ENCODE measurements at places on chromosomes 2 and 18.

DNA sequence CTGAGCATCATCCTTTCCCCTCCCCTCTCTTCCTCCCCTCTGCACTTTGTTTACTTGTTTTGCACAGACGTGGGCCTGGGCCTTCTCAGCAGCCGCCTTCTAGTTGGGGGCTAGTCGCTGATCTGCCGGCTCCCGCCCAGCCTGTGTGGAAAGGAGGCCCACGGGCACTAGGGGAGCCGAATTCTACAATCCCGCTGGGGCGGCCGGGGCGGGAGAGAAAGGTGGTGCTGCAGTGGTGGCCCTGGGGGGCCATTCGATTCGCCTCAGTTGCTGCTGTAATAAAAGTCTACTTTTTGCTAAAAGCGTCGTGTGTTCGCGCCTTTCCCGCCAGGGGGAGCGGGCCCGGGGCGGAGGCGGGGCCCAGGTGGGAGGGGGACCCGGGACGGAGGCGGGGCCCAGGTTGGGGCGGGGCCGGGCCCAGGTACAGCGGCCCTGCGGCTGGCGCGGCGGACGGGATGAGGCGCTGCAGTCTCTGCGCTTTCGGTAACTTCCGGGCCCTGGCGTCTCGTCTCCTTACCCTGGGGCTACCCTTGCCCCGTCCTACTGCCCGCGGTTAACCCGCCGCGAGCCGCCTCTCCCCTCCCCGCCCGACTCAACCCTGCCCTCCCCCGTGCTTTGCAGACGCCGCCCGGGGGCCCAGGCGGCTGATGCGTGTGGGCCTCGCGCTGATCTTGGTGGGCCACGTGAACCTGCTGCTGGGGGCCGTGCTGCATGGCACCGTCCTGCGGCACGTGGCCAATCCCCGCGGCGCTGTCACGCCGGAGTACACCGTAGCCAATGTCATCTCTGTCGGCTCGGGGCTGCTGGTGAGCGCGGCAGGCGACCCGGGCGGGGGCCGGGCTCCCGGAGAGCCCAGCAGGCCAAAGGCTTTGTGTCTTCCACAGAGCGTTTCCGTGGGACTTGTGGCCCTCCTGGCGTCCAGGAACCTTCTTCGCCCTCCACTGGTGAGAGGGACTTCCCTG, at the start of gene KRTCAP3:
Gene KRTCAP3, plus strand, starts transcription at position 424 of the 962 bp plus-strand sequence. Its CDS starts 32 bp downstream, at position 456.
- no peak for DNase-seq

- DNase-seq: no peak
These were observed 150.1 kb upstream of the CTAGE1 start for GRCh38 chr18:22567794-22568193.

- DNase-seq: no peak
These were observed 140.1 kb downstream of the PTGR3 start for GRCh38 chr18:75068682-75069435.

DNA sequence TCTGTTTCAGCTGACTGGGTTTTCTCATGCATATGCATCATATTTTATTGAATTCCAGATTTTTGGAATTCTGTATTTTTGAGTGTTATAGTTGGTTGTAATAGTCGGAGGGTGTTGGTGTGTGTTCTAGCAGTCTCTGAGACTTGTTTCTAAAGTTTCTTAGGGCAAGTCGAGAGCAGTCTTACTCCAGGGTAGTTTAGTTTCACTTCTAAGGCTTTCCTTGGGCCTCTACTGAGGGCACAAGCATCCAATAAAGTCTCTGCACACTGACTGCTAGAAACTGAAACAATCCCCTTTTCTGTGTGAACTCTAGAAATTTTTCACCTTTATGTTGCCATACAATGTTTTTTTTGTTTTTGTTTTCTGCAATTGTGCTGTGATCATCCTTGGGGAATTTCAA, 663.7 kb upstream of the LRATD1 start:
- DNase-seq: no peak

DNA sequence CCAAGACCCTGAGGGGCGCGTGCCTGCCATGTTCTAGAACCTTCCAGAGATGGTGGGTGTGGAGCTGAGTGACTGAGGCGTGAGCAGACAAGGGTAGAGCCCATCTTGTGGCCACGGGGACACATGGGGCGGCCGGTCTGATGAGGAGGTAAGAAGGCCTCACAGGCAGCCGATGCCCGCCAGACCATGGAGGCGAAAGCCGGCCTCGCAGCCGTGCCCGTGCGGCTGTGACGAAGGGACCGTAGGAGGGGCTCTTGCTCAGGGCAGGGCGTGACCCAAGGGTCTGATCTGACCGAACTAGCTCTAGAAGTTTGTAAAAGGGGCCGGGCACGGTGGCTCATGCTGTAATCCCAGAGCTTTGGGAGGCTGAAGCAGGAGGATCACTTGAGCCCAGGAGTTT, 19.6 kb downstream of the D2HGDH start:
- DNase-seq: no peak

GRCh38 chr2:152283392-152283791, 51.6 kb upstream of the FMNL2 start:
- DNase-seq: no peak

DNA sequence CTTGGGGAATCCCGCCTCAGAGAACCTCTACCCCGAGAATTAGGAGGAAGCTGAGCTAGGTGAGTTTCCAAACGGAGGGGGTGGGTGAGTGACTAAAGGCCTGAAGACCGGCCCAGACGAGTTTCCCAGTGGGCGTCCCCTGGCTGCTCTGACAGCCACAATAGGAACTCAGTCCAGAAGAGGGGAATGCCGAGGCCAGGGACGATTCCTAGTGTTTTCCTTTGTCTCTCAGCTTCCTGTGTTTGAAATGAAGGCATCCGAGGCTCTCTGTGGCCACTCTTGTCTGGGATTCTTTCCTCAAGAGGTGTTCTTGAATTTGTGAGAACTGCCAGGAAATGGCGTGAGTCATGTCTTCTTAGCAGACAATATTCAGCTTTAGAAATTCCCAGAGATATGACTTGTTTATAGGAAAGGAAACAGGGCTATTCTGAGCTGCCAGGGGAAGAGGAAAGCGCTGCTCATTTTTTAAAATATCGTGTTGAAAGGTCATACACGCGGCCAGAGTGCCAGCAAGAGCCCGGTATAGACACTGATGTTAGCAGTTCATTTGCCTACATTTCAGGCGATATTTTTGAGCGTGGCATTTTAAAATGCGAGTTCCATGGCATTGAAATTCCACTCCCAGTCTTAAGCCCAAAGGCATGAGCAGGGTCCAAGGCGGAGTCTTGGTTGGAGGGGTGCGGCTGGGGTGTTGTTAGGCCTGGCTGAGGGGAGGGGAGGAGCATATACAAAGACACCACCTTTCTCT, 169.1 kb upstream of the KLF7 start:
- no peak for DNase-seq

- DNase-seq: no peak
These were observed 47.7 kb upstream of the SMAD2 start for GRCh38 chr18:47978141-47978540.

DNA sequence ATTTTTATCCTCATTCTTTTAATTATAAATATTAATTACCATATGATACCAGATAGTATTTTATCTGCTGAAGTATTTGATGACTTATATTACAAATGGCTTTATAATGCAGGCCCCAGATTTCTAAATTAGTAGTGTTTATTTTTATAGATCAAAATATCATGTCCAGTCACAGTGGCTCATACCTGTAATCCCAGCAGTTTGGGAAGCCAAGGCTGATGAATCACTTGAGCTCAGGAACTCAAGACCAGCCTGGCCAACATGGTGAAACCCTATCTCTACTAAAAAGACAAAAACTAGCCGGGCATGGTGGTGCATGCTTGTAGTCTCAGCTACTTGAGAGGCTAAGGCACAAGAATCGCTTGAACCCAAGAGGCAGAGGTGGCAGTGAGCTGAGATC, 100.1 kb upstream of the ARHGAP15 start:
- DNase-seq: no peak

- no peak for DNase-seq
These were observed 98.5 kb downstream of the AFF3 start for GRCh38 chr2:100043891-100044255.

All from HEK293T (cell line).